T-helper 17 cell (primary cell): ENCODE measurements at places on chromosomes 7 and 10.

DNA sequence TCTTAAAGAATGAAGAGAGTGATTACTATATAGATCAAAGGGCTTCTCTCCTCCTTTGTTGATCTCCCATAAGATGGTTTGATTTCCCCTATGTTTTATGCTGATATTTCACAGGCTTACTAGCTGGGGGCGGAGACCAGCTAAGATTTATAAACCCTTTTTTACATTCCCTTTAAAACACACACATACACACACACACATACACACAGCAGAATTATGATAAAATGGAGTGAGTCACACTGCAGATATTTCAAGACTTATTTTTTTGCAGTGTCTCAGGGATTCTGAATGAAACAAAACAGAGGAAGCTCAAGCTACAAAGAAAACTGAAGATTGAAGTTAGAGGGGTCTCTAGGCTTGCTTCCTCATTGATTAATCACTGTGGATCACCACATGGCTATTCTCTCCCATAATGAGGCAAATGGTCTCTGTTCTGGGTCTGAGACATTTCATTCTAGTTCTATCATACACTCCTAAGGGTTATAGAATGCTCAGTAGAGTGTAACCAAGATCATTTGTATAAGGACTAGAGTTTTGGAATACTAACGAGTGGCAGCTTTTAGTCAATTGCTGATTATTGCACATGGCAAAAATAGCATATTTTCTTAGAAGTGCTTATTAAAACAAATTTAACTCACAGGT lies 18.6 kb downstream of the INA start:
- no peaks in the 10 kb centered on the region for H3K36me3 ChIP-seq
- H3K4me1 ChIP-seq, result peaks cover 2% of the 10 kb centered on the region
- H3K27me3 ChIP-seq, result peaks cover 13% of the 10 kb centered on the region
- no peak overlapping the region for H3K4me3 ChIP-seq
- H3K27ac ChIP-seq, result no peak overlapping the region

DNA sequence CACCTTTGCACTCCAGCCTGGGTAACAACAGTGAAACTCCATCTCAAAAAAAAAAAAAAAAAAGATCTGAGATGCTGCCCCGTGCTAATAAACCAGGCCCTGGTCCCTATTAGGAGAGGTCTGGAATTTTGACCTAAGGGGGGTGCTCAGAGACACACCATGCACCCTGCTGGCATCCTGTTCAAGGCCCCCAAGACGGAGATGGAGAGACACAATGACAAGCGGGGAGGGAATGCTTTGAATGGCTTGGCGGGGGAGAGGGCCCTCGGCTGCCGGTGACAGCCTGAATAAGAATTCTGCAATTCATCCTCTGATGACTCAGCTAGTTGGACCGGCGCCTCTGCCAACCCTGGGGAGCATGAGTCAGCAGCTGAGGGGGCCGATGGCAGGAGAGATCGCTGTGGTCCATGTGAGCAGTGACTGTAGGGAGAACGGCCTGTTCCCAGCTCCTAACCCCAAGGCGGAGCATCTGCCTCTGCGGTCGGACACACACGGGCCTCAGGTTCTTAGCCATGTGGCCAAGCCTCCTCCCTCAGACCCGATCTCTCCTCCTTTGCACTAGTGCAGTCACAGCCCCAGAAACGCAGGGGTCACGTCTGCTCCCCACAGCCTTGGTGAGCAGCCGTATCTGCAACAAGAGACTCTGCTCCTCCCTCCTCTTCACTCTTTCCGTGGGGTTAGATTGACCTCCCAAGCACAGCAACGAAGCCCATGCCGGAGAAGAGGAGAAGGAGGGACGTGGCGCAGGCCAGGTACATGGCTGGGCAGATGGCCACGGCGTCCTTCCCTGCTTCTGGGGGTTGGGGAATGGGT lies 14.9 kb downstream of the TRIM56 start:
- no peak overlapping the region for H3K27ac ChIP-seq
- H3K4me1 ChIP-seq, result peaks cover 15% of the 10 kb centered on the region
- peaks cover 2% of the 10 kb centered on the region for H3K36me3 ChIP-seq
- DNase-seq, result no peak
- H3K27me3 ChIP-seq, result peaks cover 37% of the 10 kb centered on the region

DNA sequence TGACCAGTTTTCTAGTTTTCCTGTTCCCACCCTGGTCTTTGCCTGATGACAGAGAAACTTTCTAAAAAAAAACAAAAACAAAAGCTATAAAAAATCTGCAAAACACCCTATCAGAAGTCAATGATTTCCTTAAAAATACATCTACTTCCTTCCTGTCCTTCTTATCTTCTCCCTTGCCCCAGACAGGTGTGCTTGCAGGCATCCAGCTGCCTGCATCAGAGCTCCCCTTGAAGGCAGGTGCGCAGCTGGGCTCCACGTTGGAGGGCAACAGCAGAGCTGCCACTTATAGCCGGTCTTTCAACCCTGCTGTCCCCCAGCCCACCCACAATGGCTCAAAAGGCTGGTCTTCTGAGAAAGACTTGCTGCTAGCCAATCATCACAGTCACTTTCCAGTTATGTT lies 29.8 kb downstream of the UBE2D4 start:
- H3K27me3 ChIP-seq, result no peaks in the 10 kb centered on the region
- peaks cover 2% of the 10 kb centered on the region for H3K36me3 ChIP-seq
- H3K4me3 ChIP-seq, result no peak overlapping the region
- DNase-seq, result no peak
- peak overlapping the region; percentile 80 for H3K27ac ChIP-seq

GRCh38 chr7:151150388-151150787 lies 17.1 kb downstream of the GBX1 start:
- peaks cover 4% of the 10 kb centered on the region for H3K4me1 ChIP-seq
- no peak overlapping the region for H3K4me3 ChIP-seq
- H3K36me3 ChIP-seq, result peaks cover 2% of the 10 kb centered on the region
- H3K27me3 ChIP-seq, result peaks cover 43% of the 10 kb centered on the region

- no peak overlapping the region for H3K4me3 ChIP-seq
- no peak for DNase-seq
- H3K36me3 ChIP-seq, result no peaks in the 10 kb centered on the region
- no peaks in the 10 kb centered on the region for H3K4me1 ChIP-seq
- no peaks in the 10 kb centered on the region for H3K27me3 ChIP-seq
These were observed 106.0 kb upstream of the ZNF32 start for GRCh38 chr10:43754569-43755260.

DNA sequence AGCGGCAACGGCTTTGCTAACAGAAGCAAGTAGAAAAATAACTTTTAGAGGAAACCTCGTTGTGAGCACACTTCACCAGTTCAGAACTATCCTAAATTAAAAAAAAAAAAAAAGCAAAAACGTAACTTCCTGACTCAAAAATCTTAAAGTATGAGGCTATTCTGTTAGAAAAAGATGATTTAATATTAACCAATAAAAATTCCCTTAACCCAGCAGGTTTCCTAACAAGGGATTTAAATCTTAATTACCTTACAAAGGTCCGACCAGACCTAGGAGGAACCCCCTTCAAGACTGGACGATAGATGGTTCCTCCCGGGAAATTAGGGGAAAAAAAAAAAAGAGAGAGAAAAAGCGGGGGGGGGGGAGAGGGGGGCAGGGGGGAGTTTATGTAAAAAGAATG lies 22.9 kb upstream of the CHST3 start:
- H3K27me3 ChIP-seq, result no peaks in the 10 kb centered on the region
- no peak overlapping the region for H3K27ac ChIP-seq
- no peak overlapping the region for H3K4me3 ChIP-seq
- DNase-seq, result no peak

GRCh38 chr7:25495342-25496250 lies 267.3 kb upstream of the NPVF start:
- H3K27ac ChIP-seq, result no peak overlapping the region
- H3K36me3 ChIP-seq, result no peaks in the 10 kb centered on the region
- no peaks in the 10 kb centered on the region for H3K27me3 ChIP-seq
- H3K4me1 ChIP-seq, result peaks cover 7% of the 10 kb centered on the region

- H3K27ac ChIP-seq, result no peak overlapping the region
- no peak for DNase-seq
- peaks cover 4% of the 10 kb centered on the region for H3K36me3 ChIP-seq
- no peak overlapping the region for H3K4me3 ChIP-seq
- H3K4me1 ChIP-seq, result no peaks in the 10 kb centered on the region
These were observed 461.4 kb downstream of the KCNMA1 start for GRCh38 chr10:77176232-77176631.
